ENCODE measurements at places on chromosomes 16 and 17.

DNA sequence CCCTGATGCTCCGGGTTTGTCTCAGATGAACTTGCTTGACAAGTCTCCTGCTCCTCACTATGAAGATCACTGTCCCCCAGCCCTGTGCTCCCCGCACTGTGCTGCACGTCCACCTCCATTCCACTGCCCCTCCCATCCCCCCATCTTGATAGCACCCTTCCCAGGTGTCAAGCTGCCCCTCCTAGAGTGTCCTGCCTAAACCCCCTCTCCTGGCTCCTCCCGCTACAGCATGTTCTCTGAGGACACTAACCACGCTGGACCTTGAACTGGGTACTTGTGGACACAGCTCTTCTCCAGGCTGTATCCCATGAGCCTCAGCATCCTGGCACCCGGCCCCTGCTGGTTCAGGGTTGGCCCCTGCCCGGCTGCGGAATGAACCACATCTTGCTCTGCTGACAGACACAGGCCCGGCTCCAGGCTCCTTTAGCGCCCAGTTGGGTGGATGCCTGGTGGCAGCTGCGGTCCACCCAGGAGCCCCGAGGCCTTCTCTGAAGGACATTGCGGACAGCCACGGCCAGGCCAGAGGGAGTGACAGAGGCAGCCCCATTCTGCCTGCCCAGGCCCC, 18.5 kb downstream of the DEXI start:
- DNase-seq: no peak

DNA sequence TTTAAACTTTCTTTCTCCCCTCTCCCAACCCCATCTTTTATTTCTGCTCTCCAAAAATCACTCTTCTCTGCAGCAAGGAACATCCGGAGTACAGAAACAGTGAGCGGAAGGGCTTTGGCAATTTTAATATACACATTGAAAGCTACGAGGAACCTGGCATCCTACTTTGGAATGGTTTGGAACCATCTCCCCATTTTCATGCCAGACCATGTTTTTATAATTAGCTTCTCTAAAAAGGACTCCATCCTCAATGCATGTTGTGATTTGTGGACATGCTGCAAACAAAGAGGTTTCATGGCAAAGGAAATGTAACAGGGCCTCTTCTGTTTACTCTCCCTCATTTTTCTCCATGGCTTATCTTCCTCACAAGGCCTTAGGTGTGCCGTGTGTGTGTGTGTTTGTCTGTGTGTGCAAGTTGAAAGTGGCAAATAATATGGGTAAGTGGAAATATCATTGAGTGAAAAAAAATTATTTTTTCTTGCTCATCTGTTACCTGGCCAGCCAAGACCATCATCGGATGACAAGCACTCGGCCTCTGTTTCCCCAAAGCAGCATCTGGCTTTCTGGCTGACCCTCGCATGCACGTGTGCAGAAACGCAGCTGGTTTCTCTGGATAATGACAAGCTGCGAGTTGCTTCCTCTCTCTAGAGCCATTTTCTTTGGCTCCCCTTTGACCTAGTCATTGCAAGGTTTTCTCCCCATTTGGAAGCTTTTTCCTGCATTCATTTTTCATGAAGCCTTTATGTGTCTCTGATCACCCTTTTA, 585.0 kb downstream of the TMEM114 start:
- no peak for DNase-seq

DNA sequence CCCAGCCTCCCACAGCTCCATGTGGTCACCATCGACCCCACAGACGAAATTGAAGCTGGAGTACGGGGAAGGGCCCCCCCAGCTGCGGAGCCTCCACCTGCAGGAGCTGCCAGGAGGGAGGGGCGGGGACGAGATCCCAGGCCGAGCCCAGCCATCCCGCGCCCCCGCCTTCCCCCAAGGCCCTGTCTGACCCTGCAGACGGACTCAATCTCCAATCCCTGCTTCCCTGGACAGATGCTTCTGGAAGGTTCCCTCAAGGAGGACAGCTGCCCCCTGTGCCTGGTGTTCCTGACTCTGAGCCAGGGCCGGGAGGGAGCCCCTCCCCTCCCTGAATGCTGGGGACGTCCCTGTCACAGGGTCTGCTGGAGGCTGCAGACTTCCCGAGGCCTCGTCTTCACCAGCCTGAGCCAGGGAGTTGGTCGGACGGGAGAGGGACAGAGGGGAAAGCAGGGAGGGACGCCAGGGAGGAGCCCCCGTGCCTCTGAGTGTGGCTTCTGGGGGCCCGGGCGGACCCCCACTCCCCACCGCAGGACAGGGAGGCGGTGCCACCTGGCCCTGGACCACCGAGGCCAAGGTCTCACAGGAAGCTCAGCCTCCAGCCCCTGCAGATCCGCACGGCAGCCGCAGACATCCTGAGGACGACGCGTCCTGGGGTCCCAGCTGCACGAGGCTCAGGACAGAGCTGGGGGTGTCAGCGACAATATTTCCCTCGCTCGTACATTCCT, 21.3 kb upstream of the C1QTNF8 start:
- no peak for DNase-seq

GRCh38 chr16:72937360-72937759, 110.6 kb downstream of the ZFHX3 start:
- DNase-seq: no peak

GRCh38 chr17:27381007-27381501, 75.2 kb upstream of the KSR1 start:
- DNase-seq: peak; percentile 64

GRCh38 chr16:17839272-17839671, 368.5 kb upstream of the XYLT1 start:
- DNase-seq: no peak

- DNase-seq: no peak
These were observed 255.9 kb downstream of the SOX9 start for GRCh38 chr17:72376526-72377345.

DNA sequence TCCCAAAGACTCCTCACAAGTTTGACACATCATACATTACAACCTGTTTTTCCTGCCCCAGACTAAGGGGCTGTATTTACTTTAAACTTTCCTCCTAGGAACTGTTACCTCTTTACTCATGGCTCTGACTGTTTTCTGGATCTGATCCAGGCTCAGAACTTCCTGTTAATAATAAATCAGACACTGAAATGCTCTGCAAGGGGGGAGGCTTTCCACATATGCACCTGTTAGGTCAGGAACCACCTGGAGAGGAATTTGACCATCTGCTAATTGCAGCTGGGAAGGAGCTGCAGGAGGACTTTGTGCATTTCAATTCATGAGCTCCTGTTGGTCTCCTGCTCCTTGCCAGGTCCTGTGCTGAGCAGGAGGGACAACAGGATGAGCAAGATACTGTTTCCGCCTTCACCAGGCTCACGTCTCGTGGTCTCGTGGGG, 476.9 kb upstream of the CDH5 start:
- DNase-seq: no peak

- no peak for DNase-seq
These were observed 208.2 kb downstream of the C16orf78 start for GRCh38 chr16:49581630-49582298.

- DNase-seq: no peak
These were observed 160.8 kb downstream of the CA10 start for GRCh38 chr17:51997723-51998122.

DNA sequence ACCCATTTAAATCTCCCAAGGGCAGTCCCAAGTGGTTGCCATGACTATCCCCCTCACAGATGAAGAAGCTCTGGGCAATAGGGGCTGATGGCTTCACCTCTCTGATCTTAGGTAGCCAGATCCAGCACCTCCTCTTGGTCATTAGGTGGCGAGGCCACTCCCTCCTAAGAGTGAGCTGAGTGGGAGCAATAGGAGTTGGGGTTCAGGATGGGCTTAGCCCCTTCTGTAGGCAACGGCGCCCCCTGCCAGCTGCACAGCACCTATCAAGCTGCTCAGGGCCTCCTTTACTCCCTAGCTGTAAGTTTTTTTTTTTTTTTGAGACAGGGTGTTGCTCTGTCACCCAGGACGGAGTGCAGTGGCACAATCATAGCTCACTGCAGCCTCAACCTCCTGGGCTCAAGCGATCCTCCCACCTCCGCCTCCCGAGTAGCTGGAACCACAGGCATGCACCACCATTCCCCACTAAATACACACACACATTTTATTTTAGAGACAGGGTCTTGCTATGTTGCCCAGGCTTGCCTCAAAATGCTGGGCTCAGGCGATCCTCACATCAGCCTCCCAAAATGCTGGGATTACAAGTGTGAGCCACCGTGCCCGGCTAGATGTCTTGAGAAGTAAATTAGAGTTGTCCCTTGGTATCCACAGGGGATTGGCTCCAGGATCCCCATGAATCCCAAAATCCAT, 3.5 kb upstream of the RRAD start:
- no peak for DNase-seq

GRCh38 chr17:29723278-29724047, 100.8 kb upstream of the CORO6 start:
- no peak for DNase-seq

- no peak for DNase-seq
These were observed 17.5 kb upstream of the TNFRSF13B start for GRCh38 chr17:16989230-16989952.

DNA sequence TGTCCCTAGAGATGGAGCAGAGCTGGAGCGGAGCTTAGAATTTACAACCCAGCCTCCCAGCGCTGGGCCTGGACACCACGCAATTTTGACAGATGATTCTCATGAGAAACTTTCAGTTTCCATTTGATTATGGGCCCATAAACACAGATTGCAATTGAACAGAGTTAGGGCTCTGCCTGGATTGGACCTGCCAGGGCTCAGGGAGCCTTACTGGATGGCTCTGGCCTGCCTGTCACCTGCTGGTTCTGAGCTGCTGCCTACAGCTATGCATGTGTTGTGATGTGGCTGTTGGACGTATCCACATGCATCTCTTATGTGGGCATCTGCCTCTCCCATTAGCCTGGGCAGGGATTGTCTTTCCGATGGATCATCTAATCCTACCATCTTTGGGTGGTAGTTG, 73.4 kb upstream of the SDK2 start:
- DNase-seq: no peak

DNA sequence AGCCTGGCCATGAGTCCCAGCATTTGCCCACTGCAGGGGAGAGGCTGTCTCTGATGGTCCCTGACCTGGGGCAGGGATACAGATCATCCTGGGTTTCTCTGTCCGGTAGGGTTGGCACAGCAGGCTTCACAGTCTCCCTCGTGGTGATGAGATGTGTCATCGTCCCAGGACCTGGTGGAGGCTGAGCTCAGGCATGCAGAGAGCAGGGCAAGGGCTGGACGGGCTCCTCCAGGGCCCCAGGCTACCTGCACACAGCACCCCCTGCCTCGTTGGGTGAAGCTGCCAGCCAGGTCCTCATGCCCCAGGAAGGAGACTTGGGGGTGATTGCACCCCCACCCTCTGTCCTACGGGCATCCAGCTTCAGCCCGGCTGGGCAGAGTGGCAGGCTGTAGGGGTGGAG, 155.8 kb upstream of the GSE1 start:
- DNase-seq: no peak

Measured in effector CD4-positive, alpha-beta T cell (primary cell).